HS-27A (cell line): ENCODE measurements at places on chromosomes 5 and 9.

- DNase-seq, result no peak
Measured at GRCh38 chr5:170161069-170161468, 55.4 kb downstream of the FOXI1 start.

DNA sequence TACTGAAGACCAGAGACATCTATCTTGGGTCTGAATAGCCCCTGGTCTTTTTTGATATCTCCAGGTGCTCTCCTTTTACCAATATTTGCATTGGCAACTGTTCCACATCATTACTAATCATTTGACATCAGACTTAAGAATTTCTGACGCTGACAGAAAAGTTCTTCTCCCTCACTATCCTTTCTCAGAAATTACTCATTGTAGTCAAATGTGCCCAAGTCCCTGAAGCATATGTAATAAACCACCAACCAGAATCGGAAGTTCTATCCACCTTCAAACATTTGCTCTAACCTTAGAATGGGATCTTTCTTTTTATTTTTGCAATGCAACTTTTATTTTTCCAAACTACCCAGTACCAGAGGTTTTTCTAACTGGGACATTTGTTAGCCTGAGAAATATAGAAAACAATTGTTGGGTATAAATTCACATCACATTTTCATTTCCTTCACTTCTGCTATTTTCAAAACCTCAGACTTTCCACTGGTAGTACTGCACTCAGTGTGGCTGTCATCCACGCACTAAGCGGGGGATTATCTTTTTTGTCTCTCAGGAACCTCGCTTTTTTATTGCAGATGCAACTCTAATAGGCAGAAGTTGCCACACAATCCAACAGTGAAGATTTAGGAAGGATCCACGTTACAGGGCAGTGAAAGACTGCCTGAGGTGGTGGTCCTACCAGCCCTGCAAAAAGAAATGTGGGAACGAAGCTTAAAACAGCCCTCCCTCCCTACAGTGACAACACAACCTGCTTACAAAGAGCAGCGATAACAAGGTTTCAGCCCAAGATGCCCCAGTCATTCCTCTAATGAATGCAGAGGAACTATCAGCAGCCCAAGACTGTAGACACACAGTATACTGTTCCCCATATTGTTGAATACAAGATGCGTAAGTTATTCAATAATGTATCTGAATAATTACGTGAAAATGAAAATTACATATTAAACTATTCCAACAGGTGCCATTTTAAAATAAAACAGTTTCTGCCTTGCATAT, 201.2 kb downstream of the EBF1 start:
- DNase-seq, result no peak

GRCh38 chr5:15261269-15261995, 238.5 kb upstream of the FBXL7 start:
- DNase-seq, result no peak

GRCh38 chr9:86020731-86021130, 78.6 kb downstream of the GOLM1 start:
- no peak for DNase-seq

DNA sequence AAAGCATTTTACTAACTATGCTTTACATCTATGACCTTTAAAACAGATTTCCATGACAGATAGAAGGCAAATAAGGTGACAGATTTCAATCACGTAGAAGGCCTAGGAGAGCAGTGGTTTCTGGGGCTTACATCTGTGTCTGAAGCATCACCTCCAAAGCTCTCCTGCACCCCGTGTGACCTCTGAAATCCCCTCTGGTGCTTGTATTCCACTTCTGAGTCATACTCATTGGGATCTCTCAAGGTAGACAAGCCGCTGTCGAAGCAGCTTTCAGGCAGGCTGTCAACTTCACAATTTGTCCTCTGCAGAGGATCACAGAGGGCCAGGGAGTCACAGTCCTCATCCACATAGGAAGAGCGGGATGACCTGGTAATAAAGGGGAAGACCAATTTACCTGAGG, 62.2 kb downstream of the RASEF start:
- no peak for DNase-seq

DNA sequence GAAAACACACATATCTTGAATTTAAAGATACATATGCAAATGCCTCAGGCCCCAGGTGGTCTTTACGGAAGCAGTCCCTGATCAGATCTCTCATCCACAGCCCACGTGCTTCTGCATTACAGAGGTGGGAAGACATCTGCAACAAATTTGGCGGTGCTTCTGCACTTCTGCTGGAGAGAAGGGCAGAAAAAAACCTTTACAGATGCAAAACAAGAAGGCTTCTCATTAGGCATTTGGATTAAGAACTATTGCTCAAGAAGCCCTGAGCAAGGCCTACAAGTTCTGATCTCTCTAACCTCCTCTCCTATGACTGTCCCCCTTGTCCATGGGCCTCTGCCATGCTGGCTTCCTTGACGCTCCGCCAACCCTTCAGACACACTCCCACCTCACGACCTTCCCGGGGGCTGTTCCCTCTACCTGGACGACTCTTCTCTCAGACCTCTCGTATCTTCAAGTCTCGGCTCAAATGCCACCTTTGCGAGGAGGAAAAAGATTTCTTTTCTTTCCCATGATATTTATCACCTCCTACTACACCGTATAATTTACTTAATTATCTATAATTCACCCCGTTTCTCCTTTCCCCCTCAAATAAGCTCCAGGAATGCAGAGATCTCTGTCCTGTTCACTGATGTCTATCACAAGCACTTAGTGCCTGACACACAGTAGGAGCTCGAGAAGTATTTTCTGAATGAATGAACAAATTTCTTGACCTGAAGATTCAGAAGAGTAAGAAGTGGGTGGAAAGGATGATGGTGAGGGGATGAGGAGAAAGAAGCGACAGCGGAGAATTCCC, 1.1 kb downstream of the MTMR12 start:
- DNase-seq, result no peak

- DNase-seq, result no peak
Measured at GRCh38 chr5:143261748-143262392, 141.6 kb downstream of the NR3C1 start.

DNA sequence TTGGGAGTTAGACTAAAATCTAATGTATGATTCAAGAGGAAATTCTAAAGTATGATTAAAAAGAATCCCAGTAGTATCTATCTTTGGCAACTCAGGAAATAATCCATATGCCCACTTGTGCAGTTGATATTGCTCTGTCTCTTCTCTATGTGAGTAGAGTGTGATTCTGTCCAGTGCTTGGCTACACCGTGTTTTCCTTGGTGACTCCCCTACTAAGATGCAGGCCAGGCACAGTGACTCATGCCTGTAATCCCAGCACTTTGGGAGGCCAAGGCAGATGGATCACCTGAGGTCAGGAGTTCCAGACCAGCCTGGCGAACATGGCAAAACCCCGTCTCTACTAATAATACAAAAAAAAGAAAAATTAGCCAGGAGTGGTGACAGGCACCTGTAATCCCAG, 495.4 kb downstream of the MAT2B start:
- DNase-seq, result no peak

DNA sequence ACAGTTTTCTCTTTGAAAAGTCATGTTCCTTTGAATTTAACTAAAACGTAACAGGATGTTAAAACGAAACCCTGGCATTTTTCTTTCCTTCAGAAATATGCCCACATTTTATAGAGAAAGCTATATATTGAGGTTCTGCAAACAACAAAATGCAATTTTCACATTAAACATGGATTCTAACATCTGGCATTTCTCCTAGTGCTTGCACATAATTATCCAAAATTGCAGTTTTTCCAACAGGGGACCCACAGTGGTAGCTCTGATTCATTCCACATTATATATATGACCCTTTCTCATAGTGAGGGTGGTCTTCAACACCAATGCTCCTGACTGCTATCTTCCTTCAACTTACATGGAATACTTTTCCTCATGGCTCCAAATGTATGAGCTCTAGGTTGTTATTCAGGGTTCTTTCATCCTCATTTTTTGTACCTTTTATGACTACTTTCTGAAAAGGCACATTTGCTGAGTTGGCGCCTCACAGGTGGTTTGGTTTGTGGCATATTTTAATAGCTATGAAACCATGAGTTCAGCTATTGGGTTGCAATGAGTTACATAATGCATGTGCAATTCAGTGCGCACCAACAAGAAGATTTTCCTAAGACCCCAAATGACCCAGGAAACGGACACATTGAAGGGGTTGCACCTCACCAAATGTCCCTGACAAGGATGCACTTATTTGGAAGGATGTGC, 551.7 kb downstream of the RAB3C start:
- DNase-seq, result no peak

- DNase-seq, result no peak
Measured at GRCh38 chr9:1454616-1455347, 404.6 kb downstream of the DMRT2 start.

DNA sequence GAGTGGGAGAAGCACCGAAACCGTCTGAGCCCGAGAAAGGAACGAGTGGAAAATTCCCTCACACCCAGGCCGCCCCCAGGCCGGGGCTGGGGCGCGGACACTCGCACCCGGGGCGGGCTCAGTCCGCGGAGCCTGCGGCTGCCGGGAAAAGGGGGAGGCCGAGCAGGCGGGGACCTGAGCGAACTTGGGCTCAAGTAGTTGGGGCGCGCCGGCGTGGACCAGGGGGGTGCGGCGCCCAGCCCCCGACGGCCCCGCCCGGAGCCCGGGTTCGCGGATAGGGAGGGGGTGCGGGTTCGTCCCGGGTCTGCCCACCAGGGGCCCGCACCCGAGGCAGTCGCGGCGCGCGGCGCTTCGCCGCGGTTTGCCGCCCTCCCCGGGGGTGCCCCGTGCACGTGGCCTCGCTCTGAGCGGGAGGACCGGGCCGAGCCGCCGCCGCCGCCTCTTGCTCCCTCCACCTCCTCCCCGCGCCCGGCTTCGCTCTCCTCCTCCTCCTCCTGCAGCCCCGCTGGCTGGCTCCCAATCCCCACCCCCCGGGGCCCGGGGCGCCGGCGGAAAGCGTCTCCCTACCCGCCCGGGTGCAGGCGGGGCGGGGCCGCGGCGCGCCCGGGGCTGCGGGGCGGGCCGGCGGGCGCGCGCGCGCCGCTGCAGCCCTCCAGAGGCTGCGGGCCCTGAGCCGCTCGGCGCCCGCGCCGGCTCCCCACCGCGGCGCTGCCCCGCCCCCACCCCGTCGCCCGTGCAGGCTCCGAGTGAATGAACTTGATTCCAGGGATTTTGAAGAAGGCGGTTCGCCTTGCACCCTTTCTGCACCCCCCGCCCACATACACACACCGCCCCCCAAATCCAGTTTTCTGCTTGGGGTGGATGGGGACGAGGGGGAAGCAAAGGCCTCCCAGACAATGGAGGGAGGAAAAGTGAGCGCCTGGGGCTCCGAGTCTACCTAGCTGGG, 1.3 kb upstream of the NFIB start:
- no peak for DNase-seq

- DNase-seq, result no peak
Measured at GRCh38 chr9:16602494-16602893, 268.0 kb downstream of the BNC2 start.

DNA sequence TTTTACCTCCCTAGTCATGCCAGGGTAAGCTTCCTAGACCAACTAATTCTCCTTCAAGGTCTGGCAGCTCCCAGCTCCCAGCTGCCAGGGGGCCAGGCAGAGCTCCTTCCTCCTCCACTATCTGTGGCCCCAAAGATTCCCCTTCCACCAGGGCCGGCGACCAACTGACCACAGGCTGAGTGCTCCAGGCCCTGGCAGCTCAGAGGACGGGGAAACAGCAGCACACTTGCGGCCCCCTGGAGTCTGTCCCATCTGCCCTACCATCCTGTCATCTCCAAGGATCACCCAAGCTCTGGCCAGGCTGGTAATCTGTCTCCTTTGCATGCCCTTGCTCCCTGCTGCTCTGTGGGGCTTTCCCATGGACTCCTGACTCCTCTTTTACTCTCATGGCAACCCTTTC, 31.2 kb upstream of the BASP1 start:
- DNase-seq, result no peak

GRCh38 chr9:113299800-113300292, 3.3 kb downstream of the RNF183 start:
- no peak for DNase-seq

DNA sequence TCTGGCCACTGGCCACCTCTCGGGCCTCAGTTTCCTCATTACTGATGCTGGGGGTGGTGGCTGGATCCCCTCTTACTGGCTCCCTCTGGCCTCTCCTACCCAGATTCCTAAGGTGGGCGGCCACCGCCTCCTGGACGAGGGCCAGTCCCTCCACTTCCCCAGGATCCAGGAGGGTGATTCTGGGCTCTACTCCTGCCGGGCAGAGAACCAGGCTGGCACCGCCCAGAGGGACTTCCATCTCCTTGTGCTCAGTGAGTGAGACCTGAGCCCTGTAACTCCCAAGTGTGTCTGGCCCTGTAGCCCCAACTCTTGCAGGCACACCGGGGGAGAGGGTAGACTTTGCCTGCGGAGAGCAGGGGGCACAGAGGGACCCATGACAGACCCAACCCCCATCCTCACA, 83.3 kb downstream of the HMCN2 start:
- no peak for DNase-seq

- no peak for DNase-seq
Measured at GRCh38 chr9:109781086-109781485, 1.1 kb downstream of the PALM2AKAP2 start.

DNA sequence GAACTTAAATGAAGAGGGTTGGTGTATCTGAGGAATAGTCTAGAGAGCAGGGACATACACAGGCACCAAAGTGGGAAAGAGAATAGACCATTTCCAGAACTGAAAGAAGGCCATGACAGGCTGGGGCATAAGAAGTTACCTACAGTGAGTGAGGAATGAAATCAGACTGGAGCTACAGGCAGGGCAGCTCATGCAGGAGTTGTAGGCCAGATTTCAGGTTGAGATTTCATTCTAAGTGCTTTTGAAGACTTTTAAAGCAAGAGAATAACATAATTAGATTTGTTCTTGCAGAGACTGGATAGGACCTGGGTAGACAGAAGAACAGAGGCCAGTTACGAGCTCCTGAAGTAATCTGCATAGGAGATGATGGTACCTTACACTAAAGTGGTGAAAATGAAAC, 280.8 kb downstream of the KIAA0825 start:
- no peak for DNase-seq

- DNase-seq, result no peak
Measured at GRCh38 chr9:30723656-30724055, 1660.8 kb upstream of the ACO1 start.

GRCh38 chr9:134945509-134946275, 28.0 kb upstream of the FCN1 start:
- no peak for DNase-seq

- no peak for DNase-seq
Measured at GRCh38 chr5:149824846-149825245, 94.7 kb downstream of the PPARGC1B start.

GRCh38 chr5:6875376-6875775, 162.1 kb downstream of the TENT4A start:
- DNase-seq, result no peak

- no peak for DNase-seq
Measured at GRCh38 chr5:39544941-39545340, 120.2 kb upstream of the DAB2 start.

- no peak for DNase-seq
Measured at GRCh38 chr9:15967068-15967467, 414.2 kb downstream of the CCDC171 start.

DNA sequence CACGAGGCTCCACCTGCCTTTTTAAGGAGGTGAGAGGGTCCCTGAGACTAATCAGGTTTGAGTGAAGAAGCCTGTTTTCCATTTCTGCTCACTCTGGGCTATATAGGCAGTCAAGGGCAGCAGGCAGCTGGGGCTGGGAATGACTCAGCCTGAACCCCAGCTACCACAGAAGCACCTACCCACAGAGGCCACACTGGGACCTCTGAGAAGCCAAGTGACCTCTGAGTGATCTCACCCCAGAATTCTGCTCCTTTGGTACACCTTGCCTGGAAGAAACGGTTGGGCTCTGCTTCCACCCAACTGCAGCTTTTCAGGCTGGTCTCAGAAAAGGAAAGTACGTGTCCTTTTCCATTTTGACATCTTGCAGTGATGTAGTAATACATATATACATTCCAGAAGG, 6.8 kb downstream of the FAM219A start:
- no peak for DNase-seq

- no peak for DNase-seq
Measured at GRCh38 chr9:84140535-84141101, 160.0 kb downstream of the RMI1 start.
